ENCODE measurements at places on chromosomes 6 and 20.

- no peak for DNase-seq
Observed at GRCh38 chr6:166957805-166958076, 1.4 kb upstream of the RNASET2 start.

DNA sequence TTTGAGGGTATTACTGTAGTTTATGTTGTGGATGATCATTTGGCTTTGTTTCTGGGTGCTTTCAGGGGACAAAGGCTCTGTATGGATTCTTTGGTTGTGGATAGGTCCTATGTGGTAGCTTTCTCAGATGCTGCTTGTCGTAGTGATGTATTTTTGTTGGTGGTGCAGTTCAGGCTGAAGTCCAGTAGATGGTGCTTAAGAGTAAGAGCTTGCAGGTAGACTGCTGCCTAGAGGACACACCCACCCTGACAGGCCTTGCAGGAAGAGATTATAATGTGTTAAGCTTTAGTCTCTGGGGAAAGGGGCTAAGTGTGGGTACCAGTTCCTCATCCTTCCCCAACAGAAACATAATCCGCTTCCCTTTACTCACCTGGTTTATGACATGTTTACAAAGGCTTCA is 62.6 kb upstream of the ADGRB3 start:
- DNase-seq, result no peak

- no peak for DNase-seq
Observed at GRCh38 chr20:676315-676937, 824 bp upstream of the SCRT2 start.

GRCh38 chr6:154994836-154995253 is 270 bp upstream of the TIAM2 start:
- no peak for DNase-seq

DNA sequence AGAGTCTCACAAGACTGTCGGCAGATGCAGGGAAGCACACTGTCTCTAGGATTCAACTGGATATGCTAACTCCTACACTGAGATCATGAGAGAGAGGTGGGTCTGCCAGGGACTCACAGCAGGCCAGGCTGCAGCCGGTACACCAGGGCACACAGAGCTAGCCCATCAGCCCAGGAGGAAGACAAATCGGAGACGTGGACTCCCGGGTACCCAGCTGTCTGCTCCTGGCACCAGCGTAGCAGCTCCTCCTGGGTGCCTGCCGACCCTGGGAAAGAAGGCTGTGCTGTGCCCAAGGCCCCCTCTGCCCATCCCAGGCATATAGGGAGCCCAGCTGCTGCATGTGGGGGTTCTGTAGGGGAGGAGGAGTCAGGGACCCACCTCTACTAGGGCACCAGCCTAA is 7.0 kb downstream of the MICAL1 start:
- no peak for DNase-seq

DNA sequence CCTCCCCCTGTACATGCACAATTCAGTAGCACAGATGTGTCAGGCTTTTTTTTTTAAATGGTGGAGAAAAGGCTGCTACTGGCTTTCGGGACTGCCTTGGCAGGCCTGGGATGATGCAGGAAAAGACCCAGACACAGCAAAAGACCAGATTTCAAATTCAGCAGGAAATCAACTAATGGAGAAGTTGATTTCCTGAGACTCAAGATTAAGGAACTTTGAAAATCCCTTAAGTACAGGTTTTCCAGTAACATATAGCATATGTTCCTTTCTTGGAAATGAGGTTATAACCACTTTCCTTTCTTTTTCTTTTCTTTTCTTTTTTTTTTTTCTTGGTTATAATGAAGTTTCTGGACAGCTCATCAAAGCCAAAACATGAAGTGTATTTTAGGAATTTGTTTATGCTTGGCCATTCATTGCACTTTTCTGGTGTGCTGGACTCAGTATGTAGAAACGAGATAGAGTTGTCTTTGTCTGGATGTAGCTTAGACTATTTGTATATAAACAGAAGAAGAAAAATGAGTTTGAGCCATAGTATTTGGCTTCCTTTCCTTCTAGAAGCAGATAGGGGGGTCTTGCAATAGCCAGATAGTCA is 119.4 kb downstream of the SASH1 start:
- no peak for DNase-seq

GRCh38 chr6:16585805-16586204 is 175.5 kb downstream of the ATXN1 start:
- no peak for DNase-seq

DNA sequence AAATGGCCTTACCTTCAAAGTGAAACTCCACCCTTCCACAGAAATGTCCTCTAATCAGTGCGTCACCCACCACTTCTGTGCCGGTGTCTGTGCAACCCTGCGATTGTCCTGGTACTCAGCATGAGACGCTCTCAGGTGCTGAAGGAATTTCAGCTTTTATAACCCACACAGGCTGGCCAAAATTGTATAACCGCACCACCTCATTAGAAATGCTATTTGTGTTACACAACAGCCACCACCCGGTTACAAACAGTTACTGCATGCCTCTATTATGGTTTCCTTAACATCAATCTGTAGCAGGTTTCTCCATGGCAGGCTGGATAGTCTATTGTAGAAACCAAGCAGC is 51.5 kb downstream of the SLC23A2 start:
- peak; percentile 38 for DNase-seq

All from CD4-positive, alpha-beta T cell treated with Interleukin-2 at 100 ng/mL for 4 hours (primary cell).